Activated effector memory CD4-positive, alpha-beta T cell treated with Interleukin-2 at 50 U/mL for 16 hours (primary cell): ENCODE measurements at places on chromosomes 3 and 15.

DNA sequence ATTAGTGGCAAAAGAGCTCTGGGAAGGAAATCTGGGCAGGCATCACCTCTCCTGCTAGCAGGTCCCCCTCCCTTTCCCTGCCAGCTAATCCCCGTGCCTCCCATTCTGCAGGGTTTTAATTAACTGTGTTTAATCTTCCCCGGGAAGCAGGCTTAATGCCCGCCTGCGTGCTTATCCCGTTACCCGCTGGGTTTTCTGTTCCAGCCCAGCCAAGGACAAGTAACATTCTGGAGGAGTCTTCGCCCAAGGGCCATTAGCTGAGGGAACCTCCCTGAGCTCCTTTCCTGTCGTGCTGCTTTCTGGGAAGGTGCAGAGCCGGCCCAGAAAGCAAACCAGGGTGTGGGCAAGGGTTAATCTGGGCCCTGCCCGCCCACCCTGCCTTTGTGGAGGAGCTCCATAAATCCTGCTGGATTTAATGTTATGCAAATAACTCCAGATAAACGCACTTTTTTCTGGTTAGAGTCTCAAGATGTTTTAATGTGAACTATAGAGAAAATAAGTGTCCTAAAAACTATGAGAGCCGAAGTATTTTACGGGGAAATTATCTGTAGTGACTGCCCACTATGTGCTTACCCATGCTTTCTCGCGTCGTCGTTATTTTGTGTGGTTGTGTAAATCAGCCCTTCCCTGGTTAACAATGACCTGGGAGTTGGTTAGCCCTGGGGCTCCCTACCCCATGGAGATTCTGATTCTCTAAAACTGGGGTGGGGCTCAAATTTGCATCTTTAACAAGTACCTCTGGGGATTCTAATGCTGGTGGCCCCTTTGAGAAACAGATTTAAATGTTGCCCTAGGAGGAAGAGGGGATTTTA lies 25.9 kb downstream of the TRIM71 start:
- DNase-seq, result no peak

DNA sequence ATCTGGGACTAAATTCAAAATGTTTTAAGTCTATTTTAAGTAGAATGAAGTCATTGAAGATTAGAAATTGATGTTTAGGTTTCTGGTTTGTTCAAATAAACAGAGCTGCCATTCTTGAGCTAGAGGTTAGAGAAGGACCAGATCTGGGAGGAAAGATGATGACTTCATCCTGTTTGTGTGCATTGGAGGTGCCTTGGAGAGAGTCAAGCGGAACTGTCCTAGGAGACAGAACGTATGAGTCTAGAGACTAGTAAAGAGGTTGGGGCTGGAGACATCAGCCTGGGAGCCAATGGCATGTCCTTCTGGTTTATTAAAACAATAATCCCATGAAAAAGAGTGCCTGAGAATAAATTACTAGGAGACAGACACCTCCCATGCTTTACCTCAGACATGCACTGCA lies 303.4 kb downstream of the KBTBD8 start:
- DNase-seq, result no peak

DNA sequence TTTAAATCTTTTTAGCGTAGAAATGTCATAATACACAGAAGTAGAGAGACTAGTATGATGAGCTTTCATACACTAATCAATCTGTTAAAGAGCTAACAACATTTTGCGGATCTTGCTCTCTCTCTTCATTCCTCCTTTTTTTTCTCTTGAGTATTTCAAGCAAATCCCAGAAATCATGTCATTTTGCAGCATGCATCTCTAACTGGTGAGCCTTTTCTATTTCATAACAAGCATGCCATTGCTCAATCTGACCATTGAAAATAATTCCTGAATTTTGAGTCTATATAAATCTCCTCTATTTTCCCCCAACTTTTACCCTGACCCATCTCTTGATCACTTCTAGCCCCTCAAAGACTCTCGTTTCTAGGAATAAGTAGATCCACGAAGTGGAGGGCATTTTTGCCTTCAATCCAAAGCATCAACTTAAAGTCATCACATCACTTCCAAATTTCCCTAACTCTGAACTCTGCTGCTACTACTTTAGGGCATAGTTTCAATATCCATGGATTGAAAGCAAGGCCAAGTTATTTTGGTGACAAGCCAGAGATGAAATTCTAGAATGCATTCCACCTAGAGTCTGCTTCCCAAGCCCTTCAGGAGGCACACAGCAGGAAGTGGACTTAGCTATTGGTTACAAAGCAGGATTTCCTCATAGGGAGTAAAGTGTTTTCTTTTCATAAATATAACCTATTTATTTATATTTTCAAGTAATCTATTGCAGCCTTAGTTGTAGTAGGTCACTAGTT lies 253.5 kb upstream of the ZPLD1 start:
- no peak for DNase-seq

- DNase-seq, result no peak
Observed at GRCh38 chr3:126668450-126669401, 13.8 kb upstream of the TXNRD3 start.

DNA sequence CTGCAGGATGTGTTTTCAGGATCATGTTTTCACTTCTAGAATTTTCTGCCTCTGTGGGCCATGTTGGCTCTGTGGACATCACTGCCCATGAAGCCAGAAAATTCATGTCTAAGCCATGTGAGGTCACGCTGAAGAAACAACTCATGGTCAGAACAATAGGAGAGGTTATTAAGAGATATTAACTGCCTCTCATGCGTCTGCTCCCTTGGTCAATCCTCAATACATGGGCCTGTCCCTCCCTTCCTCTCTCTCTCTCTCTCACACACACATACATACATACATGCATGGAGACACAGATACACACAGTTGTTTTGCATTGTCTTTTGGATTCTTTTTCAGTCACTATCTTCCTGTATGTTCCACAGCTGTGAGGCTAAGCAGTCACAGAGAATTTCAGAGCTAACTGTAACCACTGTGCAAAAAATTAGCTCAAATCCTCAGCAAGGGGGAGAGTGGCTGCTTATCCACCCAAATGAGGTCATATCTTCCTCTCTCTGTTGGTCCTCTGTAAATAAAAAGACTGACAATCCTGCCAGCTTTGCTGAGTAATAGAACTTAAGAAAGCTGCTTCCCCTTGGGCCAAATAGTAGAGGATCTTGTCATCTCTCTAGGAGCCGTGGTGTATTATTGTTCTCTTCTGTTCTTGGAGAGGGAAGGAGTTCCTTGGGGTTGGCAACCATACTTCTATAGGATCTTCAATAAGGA lies 45.6 kb downstream of the LRTM1 start:
- no peak for DNase-seq

DNA sequence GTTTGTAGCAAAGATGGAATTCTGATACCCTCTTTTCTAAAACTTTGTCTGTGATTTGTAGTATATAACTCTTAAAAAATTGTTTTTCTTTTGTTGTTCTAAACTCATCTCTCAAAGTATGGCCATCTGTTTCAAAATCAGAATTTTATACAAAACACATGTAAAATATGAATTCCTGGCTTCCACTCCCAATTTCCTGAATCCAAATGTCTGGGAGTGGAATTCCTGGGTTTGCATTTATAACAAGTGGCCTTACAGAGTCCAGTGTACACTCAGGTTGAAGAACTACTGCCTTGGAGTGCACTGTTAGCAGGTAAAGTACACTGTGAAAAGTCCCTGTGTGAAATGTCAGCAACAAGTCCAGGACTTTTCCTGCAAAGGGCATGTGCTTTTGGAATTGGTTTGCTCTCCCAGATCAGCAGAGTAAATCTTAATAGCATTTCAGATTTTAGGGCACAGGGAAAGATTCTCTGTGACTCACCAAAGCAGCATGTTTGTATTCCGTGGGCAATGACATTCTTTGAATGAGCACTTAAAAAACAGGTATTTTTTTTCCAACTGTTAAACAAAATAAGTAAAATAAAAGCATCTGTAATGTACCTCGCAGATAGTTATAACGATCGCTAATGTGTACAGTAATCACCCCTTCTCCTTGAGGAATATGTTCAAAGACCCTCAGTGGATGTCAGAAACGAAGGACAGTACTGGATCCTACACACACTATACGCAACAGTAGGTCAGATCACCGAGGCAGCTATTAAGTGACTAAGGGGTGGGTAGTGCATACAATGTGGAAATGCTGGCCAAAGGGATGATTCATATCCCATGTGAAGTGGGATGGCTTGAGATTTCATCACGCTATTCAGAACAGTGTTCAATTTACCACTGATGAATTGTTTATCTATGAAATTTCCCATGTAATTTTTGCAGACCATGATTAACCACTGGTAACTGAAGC lies 2.0 kb upstream of the CLDN16 start:
- no peak for DNase-seq

DNA sequence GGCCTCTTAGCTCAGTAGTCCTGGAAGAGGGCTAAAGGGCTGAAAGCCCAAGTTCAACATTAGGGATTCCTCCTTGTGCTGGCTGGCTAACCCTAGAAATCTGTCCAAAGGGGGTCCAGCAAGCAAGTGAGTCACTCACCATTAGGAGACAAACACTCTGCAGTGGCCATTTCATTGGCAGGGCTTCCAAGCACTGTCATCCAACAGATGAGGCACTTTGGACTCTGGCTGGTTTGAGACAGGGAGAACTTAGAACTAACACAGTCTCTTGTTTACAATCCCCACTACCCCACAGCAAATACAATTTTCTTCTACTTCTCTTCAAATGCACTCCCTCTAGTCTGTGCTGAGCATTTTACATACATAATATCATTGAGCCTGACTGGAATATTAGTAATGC lies 10.1 kb upstream of the WNT5A start:
- no peak for DNase-seq

GRCh38 chr3:43866529-43867353 lies 176.0 kb downstream of the ABHD5 start:
- DNase-seq, result no peak

- no peak for DNase-seq
Observed at GRCh38 chr3:187587076-187587475, 83.1 kb downstream of the SST start.
